ENCODE measurements at places on chromosomes 7 and 10.

DNA sequence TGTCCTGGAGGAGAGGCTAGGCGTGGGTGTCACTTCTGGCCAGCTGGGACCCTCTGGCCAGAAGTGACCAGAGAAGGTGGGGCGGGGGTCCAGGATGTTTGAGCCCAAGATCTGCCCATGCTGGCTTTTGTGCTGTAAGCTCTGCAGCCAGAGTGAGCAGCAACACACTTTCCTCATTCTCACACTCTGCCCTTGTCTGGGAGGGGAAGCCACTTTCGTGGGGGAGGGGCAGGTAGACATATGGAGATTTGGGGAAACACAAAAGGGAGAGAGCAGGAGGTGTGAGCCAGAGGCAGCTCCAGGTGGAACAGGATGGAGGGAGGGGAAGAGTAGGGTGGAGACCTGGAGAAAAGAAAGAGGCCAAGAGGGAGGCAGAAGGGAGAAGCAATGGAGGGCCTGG is 31.5 kb upstream of the ADCYAP1R1 start:
- DNase-seq, result no peak

DNA sequence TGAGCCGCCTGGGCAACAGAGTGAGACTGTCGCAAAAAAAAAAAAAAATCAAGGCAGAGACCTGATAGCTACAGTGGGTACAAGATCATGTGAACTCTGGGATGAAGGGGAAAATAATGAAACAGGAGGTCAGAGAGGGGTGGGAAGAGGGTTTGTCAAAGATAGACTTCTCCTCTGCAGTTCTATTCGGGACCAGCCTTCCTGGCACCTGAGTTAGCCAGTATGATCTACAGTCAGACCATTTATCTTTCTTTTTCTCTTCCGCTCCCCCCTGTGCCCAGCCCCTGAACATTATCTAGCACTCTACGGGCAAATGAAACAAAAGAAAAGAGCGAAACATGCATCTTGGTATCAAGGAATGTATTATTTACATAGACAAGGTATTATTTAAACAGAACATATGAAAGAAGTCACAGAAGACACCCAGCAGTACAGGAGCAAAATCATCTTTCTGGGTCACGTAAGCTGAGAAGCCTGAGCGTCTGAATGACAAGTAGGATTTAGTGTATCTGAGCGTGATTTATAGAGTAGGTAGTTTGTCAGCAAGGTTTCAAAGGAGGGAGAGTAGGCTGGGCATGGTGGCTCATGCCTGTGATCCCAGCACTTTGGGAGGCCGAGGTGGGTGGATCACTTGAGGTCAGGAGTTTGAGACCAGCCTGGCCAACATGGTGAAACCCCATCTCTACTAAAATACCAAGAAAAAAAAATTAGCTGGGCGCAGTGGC is 109.0 kb downstream of the PRKCQ start:
- no peak for DNase-seq

DNA sequence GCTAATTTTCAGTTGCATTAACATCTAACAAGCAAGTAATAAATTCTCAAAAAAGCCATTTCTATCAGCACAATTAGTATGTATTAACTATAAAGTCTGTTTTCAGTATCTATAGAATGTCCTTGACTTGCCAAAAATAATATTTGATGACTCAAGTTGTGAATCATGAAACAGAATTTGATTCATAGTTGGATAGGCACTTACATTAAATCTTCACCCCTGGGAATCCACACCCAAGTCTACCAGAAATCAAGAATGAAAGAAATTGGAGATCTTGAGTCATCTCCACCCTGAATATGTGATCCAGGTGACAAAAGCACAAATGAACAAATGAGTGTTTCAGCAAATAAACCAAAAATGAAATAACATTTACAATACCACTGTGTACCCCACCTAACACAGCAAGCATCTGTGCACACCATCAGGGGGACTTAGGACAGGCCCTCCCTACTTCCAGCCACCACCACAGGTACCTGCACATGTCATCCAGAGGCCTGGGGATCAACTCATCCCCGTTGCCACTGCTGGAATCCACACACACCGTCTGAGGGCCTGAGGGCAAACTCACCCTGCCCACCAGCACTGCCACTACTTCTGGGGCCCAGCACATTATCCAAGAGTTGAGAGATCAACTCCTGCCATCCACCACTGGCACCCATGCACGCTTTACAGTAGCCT is 160.1 kb downstream of the MTERF1 start:
- no peak for DNase-seq

DNA sequence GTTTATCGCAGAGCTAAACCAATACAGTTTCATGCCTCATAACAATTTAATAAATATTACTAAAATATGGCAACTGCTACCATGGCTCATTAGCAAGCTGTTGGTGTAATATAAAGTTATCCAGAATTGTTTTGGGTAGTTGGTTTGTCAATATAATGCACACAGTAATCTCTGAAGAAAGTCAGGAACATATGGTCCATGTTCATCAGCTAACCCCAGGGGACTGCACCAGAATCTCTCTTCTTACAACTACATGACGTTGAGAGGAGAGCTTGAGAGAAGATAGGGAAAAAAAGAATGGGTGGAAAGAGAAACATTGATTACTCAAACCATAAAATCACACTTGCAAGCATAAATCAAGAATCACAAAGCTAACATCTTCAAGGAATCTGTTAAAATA is 333.7 kb downstream of the NRG3 start:
- DNase-seq, result no peak

- DNase-seq, result peak; percentile 55
Measured at GRCh38 chr10:114045136-114046086, 1.7 kb downstream of the ADRB1 start.

GRCh38 chr10:70664702-70665195 is 7.6 kb upstream of the ADAMTS14 start:
- DNase-seq, result no peak

- no peak for DNase-seq
Measured at GRCh38 chr10:36388166-36388565, 737.2 kb upstream of the ANKRD30A start.

- DNase-seq, result no peak
Measured at GRCh38 chr7:156064971-156065386, 252.7 kb upstream of the SHH start.

DNA sequence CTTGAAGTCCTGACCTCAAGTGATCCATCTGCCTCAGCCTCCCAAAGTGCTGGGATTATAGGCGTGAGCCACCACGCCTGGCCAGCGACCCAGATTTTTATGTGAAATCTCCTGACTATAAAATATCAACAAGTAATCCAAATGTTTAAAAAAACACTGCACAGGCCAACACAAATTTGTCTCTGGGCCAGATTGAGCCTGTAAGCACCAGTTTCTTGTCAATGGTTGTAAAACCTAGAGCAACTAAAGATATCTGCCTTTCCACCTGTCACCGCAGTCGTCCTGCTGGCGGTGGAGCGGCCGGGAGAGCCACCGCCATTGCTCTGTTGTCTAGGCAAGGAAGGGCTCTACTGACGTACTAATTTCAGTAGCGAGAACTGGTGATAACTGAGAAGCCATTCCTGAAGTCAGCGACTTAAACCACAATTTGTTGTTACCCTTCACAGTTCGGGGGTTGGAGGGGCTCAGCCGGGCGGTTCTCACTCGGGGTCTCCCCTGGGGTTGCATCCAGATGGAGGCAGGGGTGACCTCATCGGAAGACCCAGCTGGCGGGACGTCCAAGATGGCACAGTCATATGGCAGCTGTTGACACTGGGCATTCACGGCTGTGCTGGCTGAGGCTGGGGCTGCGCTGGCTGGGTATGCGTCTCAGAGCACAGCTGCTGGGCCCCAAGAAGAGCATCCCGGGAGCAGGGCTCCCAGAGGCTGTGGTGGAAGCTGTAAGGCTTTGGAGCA is 55.2 kb upstream of the PDGFA start:
- no peak for DNase-seq

- no peak for DNase-seq
Measured at GRCh38 chr7:73870041-73870492, 9.1 kb downstream of the TMEM270 start.

- DNase-seq, result no peak
Measured at GRCh38 chr10:33710006-33710405, 375.5 kb upstream of the NRP1 start.

DNA sequence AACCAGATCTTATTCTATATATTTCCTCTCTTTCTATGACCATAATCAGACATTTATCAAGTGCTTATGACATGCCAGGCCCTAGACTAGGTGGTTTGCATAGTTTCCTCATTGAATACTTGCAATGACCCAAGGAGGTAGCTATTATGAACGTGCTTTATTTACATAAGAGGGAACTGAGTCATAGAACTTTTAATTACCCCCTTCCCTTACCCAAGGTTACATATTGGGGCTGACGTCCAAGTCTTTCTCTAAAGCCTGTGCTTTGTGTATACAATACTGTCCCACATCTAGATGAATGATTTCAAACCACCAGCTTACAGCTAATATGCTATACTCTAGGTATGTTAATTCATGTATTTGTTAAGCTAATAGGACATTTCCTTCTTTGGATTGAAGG is 91.9 kb upstream of the NPY start:
- DNase-seq, result no peak

DNA sequence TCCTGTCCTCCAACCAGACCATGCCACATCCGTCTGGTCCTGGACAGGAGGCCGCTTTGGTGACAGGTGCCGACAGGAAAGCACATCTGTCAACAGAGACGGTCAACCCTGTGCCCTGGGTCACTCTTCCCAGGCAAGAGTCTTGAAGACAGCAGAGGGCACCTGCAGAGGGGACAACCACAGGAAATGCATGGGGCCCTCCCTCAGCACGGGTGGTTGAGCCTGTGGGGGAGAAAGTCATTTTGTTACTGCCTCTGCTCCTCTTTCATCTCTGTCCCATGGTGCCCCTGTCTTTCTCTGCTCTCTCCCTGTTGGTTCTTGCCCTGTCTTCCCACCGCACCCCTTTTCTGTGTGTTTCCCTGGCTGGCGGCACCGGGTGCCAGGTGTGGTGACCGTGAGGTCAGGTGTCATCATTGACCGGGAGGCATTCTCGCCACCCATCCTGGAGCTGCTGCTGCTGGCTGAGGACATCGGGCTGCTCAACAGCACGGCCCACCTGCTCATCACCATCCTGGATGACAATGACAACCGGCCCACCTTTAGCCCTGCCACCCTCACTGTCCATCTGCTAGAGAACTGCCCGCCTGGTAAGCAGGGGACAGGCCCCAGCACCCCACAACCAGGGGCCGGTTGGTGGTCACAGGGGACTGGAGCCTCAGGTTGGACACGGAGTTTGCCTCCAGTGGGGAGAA is 17.6 kb upstream of the VSIR start:
- no peak for DNase-seq

- no peak for DNase-seq
Measured at GRCh38 chr7:35993676-35994606, 159.1 kb upstream of the EEPD1 start.

GRCh38 chr10:2334575-2334974 is 597.2 kb upstream of the ADARB2 start:
- no peak for DNase-seq

DNA sequence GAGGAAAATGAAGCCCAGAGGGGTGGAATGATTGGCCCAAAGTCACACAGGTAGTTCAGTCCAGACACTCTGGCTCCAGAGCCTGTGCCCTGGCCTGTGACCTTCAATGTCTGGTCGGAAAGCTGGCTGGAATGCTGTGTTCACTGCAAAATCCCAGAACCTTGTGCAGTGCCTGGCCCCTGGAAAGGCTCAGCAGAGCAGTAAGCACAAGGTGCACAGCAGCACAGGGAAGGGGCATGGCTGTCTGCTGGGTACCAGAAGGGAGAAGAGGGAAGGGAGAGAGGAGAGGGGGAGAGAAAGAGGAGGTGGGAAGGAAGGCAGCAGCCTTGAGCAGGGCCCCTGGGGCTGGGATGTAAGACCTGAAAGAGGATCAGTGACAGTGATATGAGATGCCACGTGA is 28.4 kb upstream of the C10orf71 start:
- no peak for DNase-seq

GRCh38 chr10:27344568-27345454 is 104.2 kb upstream of the ACBD5 start:
- no peak for DNase-seq

DNA sequence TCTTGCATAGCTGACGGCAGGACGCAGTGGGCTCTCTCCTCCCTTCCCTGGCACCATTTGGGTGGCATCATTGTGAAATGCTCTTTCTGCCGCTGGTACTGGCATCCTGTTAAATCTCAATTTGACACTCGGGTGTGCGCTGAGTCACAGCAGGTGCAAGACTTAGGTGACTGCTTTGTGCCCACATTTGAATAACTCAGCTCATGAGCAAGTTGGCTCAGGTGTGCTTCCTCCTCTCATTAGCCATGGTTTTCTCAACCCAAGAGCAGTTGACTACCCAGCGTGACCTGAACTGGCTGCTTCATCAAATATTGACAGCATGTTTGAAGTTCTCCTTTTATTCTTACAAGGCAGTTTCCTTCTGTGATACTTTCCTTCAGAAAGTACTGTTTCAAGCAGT is 24.6 kb upstream of the NFE2L3 start:
- no peak for DNase-seq

DNA sequence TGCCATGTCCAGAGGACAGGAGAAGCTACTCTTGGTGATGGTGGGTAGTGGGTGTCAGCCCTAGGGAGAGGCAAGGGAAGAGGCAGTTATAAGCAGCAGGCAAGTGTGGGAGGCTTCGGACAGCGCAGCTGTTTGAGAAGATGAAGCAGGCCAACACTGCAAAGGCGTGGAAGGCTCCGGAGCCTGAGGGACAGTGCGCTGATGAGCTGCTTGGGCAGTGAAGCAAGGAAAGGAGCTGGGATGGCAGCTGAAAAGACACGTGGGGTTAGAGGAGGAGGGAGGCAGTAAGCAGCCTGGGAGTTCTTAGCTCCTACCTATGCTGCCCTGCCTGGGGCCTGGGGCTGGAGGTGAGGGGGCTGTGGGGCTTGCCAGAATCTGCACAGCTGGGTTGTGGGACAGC is 50.1 kb upstream of the CRTAC1 start:
- DNase-seq, result no peak

GRCh38 chr7:123787220-123788007 is 38.6 kb upstream of the WASL start:
- DNase-seq, result no peak

GRCh38 chr7:1512781-1513656 is 8.8 kb upstream of the INTS1 start:
- DNase-seq, result peak; percentile 41

DNA sequence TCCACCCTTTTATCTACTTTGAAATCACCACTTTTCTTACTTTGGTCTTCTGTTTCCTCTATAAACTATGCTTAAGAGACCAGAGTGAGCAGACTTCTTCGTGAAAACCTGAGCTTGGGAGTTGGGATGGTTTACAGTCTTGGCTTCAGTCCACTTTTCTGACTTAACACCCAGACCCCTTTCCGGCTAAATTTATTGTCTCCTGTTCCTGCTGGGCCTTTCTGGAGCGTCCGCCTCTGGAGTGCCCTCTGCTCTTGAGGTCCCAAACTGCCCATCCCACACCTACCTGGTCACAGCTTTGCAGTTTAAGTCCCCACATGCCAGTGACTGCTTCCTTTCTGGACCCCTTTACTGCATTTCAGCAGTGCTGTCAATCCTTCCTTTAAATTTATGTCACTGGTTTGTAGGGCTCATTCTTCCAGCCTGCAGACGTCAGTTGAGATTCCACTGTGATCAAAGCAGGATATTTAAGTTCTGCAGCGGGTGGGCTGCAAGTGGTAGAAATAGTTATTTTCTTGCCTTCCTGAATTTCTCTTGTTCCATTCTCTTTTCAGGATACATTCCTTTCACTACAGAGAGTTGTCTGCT is 80.3 kb downstream of the KAT6B start:
- no peak for DNase-seq
